ENCODE measurements at places on chromosomes 6 and 20.

- DNase-seq, result no peak
Measured at GRCh38 chr6:4962905-4963304, 40.9 kb downstream of the RPP40 start.

- no peak for DNase-seq
Measured at GRCh38 chr20:24956001-24956841, 7.2 kb downstream of the CST7 start.

GRCh38 chr20:20095114-20095872 lies 43.0 kb downstream of the CFAP61 start:
- no peak for DNase-seq

GRCh38 chr20:54535033-54535432 lies 59.6 kb downstream of the DOK5 start:
- DNase-seq, result no peak

GRCh38 chr6:26054781-26055718 lies 32.2 kb upstream of the HFE start:
- DNase-seq, result peak; percentile 90

GRCh38 chr6:13593103-13593502 lies 18.7 kb downstream of the SIRT5 start:
- DNase-seq, result no peak

GRCh38 chr6:148971031-148971927 lies 224.4 kb downstream of the UST start:
- no peak for DNase-seq

DNA sequence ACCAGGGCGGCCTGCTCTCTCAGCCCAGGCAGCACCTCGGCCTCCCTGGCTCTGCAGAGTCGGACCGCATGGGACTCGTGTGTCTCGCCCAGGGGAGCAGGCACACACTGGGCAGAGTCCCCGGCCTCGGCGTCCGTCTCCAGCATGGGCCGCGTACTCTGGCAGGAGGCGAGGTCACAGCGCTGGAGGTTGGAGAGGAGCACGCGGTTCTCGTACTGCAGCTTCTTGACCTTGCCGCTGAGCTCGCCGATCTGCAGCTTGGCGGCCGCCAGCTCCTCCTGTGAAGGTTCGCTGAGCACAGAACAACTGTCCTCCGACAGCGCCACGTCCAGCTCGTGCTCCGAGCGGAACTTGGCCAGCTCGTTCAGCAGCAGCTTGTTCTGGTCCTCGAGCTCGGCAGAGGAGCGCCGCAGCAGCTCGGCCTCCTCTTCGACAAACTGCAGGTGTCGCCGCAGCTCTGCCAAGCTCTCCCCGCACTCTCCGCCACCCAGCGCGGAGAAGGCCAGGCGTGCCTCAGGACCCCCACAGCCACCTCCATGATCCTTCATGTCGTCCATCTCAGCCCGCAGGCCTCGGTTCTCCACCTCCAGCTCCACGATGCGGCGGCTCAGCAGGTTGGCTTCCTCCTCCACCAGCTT lies 42.0 kb upstream of the DSN1 start:
- no peak for DNase-seq

- peak; percentile 44 for DNase-seq
Measured at GRCh38 chr6:26032340-26033084, 54.7 kb upstream of the HFE start.

DNA sequence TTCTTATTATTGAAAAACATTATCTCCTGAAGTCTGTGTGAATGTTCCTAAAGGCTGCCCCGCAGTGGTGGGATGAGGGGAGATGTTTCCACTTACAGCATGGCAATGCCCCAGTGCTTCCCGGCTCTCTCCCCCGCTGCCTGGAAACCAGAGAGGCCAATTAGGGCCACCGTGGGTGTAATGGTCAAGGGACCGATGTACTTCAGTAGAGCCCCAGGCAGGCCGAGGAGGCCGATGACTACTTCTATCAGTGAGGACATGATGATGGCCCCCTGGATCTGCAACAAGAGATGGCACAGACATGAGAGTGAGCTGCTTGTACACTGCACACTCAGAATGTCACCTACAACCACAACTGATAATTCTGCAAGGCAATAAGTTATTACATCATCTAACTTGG lies 117.8 kb downstream of the SLC23A2 start:
- DNase-seq, result no peak

- DNase-seq, result no peak
Measured at GRCh38 chr20:46752728-46753127, 43.3 kb downstream of the SLC2A10 start.
